ENCODE measurements at places on chromosomes 7 and 10. TPM values are rescaled to one million over a fixed set of nuclear protein-coding genes. Genes with fewer than 3 reads are reported as not detected.

The TNS3 gene
- 67.3 TPM for total RNA-seq

The OGDHL gene
- 0.27 TPM for total RNA-seq

- no peak for DNase-seq
Measured at GRCh38 chr7:10104292-10104691, 869.4 kb upstream of the PHF14 start.

DNA sequence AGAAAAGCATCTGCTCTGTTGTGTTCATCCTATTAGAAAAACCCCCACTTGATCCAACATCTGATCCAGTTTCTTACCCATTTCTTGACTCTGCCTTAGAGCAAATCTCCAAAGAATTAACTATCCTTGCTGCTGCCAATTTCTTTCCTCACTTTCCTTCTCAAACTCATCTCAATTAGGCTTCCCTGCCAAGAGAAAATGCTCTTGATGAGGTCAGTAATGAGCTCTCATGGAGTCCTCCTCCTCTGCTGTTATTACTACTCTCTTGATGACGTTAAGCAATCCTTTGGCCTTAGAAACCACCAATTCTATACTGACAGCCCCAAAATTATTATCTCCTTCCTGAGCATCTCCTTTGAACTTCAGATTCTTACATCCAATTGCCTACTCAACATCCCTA is 162.0 kb upstream of the FAM13C start:
- DNase-seq: no peak

The THSD7A gene
- 0.81 TPM for total RNA-seq

The PDZD7 gene
- total RNA-seq: 1.3 TPM

GRCh38 chr10:84059526-84059925 is 79.8 kb upstream of the GHITM start:
- DNase-seq: no peak

DNA sequence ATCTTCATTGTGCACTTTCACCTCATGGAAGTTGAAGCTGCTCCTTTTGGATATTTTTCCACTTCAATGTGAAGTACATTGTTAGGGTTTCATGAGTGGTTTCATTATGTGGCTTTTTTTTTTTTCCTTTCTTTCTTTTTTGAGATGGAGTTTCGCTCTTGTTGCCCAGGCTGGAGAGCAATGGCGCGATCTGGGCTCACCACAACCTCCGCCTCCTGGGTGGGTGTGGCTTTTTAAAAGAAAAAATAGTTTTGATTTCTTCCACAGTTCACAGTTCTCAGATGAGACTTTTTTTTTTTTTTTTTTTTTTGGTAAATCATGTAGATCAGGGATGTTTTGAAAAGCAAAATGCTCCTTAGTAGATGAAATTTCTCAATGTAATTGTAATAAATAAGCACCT is 652.3 kb upstream of the ANKRD30A start:
- DNase-seq: no peak

DNA sequence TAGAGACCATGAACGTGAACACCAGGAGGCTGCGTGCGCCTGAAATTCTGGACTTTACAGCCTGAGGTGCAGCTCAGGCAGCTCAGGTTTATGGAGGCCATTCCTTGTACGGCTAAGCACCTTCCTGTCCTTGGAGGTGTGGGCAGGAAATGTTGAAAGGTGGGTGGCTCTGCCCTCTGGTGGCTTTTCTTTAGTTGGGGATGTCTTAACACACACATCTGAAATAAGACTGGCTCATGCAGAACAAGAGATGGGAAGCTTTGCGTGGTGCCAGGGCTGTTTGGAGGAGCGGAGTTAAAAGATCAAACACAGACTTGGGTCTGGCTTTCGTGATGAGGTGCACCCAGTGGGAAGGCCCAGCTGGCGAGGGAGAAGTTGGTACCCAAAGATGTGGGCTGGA is 64.1 kb downstream of the DOCK1 start:
- no peak for DNase-seq

The TCERG1L gene
- total RNA-seq: under 0.01 TPM

The MYL7 gene
- not detected for total RNA-seq

DNA sequence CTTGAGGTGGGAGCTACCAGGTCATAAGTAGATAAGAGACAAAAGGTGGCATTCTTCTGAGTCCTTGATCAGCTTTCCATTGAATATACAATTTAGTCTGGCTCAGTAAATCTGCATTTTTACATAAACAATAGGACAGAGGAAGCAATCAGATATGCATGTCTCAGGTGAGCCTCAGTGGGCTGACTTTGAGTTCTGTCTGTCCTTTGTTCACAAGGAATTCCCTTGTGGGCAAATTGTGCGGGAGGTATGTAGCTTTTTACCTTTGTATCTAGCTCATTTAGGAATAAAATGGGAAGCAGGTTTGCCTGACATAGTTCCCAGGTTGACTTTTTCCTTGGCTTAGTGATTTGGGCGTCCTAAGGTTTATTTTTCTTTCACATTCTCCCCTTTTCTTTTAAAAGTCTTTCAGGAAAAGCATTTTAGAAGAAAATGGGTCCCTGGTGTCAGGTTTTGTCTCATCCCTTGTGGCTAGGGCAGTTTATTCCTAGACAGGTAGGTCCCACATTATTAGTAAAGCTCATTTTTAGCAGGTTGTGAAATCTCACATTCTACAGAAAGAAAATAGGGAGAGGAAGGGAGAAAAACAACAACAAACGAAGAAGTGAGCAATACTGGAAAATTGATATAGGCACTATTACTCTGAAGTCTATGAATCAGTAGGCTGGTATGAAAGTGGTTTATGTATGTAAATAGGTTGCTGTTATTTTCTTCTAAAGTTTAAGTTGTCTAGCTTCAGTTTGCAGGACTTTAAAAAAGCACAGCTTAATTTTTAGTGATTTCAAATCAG is 16.5 kb downstream of the SPAM1 start:
- DNase-seq: no peak

DNA sequence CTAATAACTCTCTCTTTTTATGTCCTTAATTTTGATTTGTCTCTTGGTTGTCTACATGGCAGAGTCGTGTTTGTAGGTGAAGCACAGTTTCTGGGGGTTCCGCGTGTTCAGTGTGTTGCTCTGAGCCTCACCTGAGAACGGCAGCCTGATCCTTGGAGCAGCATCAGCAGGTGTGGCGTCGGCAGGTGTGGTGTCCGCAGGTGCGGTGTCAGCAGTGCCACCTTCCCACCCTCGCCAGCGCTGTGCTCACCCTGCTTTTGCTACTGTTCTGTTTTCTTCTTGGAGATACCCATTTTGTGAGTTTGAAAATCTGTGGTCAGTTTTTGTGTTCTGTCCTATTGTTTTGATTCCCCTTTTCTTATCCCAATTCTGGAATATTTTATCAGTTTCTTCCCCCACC is 406.6 kb downstream of the GLRX3 start:
- no peak for DNase-seq

The NPTX2 gene
- 18.0 TPM for total RNA-seq

The WEE2 gene
- not detected for total RNA-seq

The UCN3 gene
- total RNA-seq: not detected

DNA sequence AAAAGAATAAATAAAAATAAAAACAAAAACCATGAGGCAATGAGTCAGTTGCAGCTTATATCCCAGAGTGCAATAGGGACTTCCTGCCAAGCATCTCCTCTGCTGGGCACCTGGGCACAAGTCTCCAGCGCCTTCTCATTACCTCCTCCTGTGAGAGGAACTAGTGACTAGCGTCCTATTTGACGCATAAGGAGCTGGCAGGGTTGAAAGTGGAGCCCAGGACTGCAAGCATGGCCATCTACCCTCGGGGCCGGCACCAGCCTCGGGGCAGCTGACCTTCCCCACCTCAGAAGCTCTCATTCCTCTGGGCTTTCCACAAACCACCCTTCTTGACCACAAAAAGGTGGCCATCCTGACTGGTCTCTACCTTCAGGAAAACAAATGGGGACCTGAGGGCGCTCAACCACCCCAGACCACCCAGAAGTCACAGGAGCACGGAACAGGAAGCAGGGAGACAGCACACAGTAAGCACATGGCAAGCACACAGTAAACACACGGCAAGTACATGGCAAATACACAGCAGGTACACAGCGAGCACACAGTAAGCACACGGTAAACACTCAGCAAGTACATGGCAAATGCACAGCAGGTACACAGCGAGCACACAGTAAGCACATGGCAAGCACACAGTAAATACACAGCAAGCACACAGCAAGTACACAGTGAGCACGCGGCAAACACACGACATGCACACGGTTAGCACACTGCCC is 19.1 kb downstream of the CTBP2 start:
- no peak for DNase-seq

GRCh38 chr7:44196450-44196872 is 4.3 kb upstream of the YKT6 start:
- DNase-seq: peak; percentile 34
